NCI-H1417 treated with DMSO at 0.1 percent for 48 hours (cell line): ENCODE measurements at places on chromosomes 4 and X.

GRCh38 chrX:134426281-134426680 lies 33.7 kb upstream of the HPRT1 start:
- no peak for DNase-seq

GRCh38 chr4:151035328-151035727 lies 20.2 kb upstream of the LRBA start:
- DNase-seq = peak; percentile 95

- DNase-seq = no peak
These were observed 55.7 kb downstream of the LINC00632 start for GRCh38 chrX:140765043-140765784.

GRCh38 chr4:77801260-77801608 lies 17.9 kb downstream of the CNOT6L start:
- DNase-seq = no peak

DNA sequence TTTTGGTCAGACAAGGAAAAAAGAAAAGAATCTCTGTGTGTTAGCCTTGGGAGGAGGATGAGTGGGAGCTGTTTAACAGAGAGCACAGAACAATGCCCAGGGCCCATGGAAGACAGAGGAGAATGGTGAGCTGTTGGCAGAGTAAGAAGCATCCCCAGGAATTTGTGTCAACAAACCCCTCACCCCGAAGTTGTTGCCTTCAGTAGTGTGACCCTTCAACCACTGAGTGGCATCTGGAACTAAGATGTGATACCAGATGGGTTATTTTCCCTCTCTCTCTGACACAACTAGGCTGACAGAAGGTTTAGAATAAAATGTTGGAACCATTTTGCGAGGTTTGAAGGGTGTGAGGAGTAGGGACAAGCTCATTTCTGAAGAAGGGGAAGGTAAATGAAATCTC lies 25.1 kb downstream of the IGSF1 start:
- DNase-seq = no peak

DNA sequence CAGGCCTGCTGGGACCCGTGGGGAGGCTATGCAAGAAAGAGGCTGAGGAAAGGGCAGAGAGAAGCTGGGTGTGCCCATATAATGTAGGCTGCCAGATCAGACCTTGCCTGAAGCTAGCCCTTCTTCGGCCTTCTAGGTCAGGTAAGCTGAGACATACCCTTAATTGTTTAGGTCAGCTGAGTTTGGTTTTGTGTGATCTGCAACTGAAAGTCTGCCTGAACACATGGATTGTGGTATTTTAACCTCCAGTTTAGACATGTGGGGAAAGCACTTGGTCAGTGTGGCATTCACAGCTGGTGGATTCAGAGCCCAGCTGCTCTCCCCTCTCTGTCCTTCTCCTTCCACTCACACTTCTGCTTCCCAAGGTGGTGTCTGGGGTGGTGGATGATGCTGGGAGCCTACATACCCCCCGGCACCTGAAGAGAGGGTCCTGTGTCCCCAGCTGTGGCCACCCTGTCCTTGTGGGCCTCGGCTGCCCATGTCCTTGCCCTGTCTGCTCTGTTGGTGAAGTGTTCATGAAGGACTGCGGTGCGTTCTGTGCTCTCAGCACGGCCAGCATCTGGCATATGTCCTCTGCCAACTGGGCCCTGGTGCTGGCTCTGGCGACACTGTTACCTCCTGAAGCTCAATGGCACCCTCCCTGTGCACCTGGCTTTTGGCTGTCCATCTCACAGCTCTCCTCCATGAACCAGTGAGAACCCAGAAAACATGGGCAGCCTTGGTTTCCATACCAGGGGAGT lies 82.1 kb downstream of the NAT8L start:
- DNase-seq = no peak

GRCh38 chr4:153082322-153083301 lies 121.6 kb upstream of the TRIM2 start:
- DNase-seq = no peak

DNA sequence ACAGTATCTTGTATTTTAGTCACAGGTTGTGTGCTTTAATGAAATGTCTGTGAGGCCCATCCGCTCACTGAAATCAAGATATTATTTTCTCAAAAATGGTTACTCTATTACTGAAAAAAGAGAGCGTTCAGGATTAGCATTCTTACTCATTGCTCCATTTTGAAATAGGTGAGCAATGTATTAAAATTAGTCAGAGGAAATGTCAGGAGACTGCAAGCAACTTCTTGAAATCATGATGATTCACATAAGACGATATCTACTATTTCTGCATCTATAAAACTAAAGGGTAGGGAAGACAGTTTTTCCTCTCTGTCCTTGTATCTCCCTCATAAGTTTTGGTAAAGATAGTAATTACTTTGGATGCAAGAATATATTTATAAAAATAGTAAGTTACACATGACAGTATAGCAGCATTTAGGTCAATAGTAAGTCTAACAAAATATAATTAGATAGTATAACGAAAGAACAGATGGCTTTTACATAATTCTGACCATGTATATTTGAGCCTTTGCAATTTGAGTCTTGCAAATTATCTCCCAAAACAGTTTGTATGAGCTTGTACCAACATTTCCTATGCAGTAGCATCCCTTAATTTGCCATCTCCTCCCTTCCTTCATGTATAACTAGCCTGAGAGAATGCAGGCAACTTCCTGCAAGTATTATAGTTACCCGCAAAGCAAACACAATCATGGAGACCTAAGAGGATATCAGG lies 937.8 kb downstream of the PCDH7 start:
- DNase-seq = no peak

DNA sequence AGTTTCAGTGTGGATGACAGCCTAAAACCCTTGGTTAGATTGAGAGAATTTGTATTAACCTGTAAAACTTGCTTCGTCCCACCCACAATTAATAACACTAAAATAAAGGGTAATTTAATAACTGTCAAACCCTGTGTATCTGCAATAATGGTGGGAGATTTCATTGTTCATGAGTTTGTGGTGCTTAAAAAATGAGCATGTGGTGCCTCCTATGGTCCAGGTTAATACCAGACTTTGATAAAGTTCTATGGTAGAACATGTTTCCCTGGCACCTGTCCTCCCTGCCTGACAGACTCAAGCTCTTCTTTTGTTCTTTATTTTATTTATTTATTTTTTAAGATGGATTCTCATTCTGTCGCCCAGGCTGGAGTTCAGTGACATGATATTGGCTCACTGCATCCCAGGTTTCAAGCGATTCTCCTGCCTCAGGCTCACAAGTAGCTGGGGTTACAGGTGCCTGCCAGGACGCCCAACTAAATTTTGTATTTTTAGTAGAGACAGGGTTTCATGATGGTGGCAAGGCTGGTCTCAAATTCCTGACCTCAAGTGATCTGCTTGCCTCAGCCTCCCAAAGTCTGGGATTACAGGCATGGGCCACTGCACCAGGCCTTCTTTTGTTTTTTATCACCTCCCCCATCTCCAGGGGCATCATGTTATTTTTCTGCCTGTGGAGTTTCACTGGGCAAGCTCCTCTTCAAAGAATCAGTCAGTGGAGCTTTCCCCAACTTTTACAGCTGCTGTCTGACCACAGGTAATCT lies 289.2 kb downstream of the NR3C2 start:
- no peak for DNase-seq

DNA sequence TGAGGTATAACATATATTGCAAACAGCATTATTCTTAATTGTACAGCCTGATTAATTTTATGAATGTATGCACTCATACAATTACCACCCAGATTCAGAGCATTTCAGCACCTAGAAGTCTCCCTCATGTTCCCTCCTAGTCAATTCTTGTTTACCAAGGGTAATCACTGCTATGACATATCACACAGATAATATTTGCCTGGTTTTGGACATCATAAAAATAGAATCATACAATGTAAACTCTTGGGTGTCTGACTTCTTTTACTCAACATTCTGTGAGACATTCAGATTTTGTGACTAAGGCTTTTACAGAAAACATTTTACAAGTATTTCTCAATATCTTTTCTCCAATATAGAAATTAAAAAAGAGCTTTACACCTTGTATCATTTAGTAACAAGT lies 66.9 kb downstream of the PTPN13 start:
- DNase-seq = no peak

GRCh38 chrX:128759745-128760144 lies 707.5 kb upstream of the ACTRT1 start:
- no peak for DNase-seq

GRCh38 chr4:3122081-3122563 lies 47.6 kb downstream of the HTT start:
- no peak for DNase-seq

DNA sequence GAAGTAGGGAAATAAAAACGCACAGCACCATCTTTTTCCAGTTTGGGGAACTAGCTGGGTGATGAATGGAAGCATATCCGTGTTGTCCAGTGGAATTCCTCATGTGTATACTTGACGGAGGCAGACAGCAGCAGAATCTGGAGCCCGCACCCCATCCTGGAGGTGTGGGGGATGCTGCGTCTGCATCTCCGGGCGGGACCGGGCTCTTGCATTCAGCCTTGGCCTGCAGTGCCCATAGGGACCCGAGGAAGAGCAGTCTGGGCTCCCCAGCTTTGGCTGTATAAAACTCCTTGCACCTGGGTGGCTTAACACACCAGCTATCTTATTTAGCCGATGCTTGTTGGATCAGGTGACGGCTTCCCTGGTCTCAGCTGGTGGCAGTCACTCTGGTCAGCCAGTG lies 39.7 kb upstream of the LRPAP1 start:
- DNase-seq = no peak

- DNase-seq = no peak
These were observed 10.8 kb downstream of the WFS1 start for GRCh38 chr4:6280365-6280996.

- no peak for DNase-seq
These were observed 103.9 kb upstream of the AFAP1 start for GRCh38 chr4:8043596-8043995.

GRCh38 chr4:53175640-53176039 lies 190.2 kb downstream of the SCFD2 start:
- no peak for DNase-seq

DNA sequence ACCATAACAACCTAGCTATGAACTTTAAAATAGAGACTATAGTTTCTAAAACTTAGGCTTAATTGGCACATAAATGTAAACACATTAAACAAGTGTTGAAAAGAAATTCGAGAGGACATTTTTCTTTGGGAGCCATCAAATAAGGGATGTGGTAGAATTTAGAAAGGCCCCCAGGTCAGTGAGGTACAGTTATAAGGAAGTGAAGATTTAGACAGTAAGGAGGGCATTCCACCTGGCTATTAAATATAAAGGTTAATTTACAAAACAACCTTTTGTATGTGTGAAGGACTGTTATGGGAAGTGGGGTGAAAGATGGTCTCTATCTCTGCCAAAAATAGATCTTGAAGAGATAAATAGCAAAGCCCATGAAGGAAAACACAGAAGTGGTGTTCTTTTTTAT lies 83.9 kb downstream of the AFF1 start:
- no peak for DNase-seq

GRCh38 chrX:134658760-134659023 lies 421 bp upstream of the PLAC1 start:
- DNase-seq = no peak

- no peak for DNase-seq
These were observed 492 bp upstream of the NKX3-2 start for GRCh38 chr4:13544606-13545393.

DNA sequence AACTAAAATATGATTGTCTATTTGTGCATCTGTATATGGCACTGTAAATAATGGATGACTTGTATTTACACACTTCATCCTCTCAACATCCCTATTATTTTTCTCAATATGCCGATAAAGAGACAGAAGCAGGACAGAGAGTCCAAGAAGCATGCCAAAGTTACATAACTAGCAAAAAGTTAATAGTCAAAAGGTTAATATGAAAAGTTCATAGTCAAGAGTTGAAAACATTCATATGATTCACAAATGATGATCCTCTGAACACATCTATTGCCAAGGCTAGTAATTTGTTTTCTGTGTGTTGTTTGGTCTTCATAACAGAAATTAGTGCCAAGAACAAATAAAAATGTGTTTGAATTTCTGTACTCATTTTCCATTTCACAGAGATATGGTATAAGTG lies 231.0 kb downstream of the ADAMTS3 start:
- no peak for DNase-seq

- DNase-seq = no peak
These were observed 25.4 kb upstream of the PROM1 start for GRCh38 chr4:16109256-16109655.

- no peak for DNase-seq
These were observed 161.7 kb downstream of the BTC start for GRCh38 chr4:74632634-74633033.

- no peak for DNase-seq
These were observed 50.9 kb downstream of the FAM193A start for GRCh38 chr4:2587213-2587823.

DNA sequence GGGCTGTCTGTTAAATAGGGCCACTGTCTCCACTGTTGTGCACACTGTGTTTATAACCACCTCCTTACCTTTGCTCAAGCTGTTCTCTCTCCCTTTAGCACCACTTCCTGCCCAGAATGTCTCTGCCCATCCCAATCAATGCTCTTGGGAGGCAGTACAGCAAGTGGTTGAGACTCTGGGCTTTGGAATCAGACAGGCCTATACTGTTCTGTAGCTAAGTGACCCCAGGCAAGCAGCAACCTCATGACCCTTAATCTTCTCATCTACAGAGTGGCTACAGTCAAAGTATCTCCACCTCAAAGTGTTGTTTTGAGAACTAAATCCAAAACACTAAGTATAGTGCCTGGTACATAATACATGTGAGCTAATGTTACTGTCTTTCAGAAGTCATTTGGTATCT lies 3.8 kb upstream of the TXK start:
- DNase-seq = no peak

- DNase-seq = no peak
These were observed 22.8 kb upstream of the SEC24B start for GRCh38 chr4:109410776-109411175.

GRCh38 chrX:30313322-30313721 lies 4.1 kb upstream of the NR0B1 start:
- DNase-seq = no peak

DNA sequence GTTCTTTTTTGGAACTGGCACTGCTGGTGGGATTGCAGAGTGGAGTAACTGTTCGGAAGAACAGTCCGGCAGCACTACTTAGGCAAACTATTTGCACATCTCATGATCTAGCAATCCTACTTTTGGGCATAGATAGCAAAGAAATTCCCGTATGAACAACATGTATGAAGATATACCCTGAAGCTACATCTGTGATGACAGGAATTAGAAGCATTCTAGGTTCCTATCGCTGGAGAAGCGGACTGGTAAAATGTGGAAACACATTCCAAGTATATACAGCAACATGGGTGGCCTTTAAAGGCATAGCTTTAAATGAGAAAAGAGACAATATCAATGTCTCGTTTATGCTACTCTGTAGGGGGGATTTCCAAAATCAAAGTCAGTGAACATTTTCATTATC lies 3.1 kb downstream of the DCAF16 start:
- no peak for DNase-seq

DNA sequence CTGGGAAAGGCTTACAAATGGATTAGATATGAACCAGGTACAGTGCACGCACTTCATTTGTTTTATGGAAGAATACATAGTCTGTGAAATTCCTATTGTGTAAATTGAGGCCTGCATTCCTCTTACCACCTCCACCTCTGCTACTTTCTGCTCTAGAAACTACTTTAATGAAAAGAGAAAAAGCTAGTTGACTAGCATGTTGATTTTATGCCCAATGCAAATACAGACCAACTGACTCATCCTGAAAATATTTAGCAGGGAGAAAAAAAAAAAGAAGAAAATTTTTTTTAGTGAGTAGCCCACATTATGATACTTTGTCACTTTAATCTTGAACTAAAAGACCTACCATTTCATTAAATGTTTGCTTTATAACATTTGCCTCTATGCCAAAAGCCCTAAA lies 41.2 kb downstream of the DCLK2 start:
- no peak for DNase-seq

GRCh38 chr4:83662204-83662603 lies 126.3 kb downstream of the GPAT3 start:
- no peak for DNase-seq
